Activated CD4-positive, alpha-beta T cell treated with anti-CD3 and anti-CD28 coated beads for 24 hours (primary cell): ENCODE measurements at places on chromosomes 16 and 17.

- DNase-seq: no peak
Measured at GRCh38 chr16:1279945-1280589, 24.2 kb downstream of the TPSD1 start.

GRCh38 chr17:58412961-58413586 is 4.3 kb downstream of the RNF43 start:
- no peak for DNase-seq

- DNase-seq: no peak
Measured at GRCh38 chr16:85380905-85381737, 232.0 kb upstream of the GSE1 start.

GRCh38 chr17:19357351-19357750 is 5.2 kb downstream of the B9D1 start:
- DNase-seq: no peak

DNA sequence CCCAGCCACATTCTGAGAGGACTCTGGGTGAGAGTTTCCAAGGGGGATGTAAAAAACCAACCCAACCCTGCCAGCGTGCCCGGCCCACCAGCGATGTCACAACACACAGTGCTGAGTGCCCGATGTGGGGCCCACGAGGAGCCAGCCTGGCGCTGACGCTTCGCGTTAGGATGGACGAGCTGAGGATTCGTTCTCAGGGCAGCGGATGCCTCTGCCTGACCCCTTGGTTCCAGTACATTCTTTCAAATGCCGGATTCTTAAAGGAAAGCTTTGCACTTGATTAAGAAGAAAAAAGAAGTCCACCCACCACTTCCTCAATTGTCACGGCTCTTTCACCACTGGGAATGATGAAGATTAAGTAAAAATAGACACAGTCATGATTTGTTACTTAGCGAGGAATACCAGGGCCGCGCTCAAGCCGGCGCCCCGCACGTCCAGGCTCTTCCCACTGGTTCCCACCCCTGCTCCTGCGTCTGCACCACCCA is 79.4 kb downstream of the IRF8 start:
- no peak for DNase-seq

GRCh38 chr17:6943406-6943805 is 52.4 kb upstream of the ALOX12 start:
- no peak for DNase-seq

GRCh38 chr17:73166731-73167581 is 2.1 kb downstream of the SSTR2 start:
- no peak for DNase-seq

- DNase-seq: no peak
Measured at GRCh38 chr17:64399071-64399766, 8.6 kb upstream of the PECAM1 start.

DNA sequence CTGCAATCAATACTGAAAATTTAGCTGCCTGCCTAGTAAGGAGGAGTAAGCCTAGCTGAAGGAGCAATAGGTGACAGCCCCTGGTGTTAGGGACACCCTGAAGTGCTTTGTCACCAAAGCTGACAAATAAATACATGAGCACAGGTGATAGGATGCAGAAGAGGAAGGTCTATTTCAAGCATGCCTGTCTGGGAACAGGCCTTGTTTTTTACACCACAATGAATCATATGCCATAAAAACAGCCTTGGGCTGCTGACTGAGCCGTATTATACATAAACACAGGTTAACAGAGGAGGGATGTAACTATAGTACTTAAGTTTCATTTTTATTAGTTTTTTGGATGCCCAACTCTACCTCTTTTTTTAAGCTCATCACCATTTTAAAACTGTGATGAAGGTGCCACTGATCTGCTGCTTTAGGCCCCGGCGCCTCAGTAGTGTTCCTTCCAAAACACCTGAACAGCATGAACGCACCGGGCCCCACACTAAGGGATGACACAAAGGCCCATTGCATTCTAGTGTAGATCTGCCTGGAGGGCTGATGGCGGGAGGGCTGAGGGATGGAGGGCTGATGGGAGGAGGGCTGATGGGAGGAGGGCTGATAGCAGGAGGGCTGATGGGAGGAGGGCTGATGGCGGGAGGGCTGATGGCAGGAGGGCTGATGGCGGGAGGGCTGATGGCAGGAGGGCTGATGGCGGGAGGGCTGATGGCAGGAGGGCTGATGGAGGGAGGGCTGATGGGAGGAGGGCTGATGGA is 150.3 kb downstream of the AATF start:
- DNase-seq: no peak

DNA sequence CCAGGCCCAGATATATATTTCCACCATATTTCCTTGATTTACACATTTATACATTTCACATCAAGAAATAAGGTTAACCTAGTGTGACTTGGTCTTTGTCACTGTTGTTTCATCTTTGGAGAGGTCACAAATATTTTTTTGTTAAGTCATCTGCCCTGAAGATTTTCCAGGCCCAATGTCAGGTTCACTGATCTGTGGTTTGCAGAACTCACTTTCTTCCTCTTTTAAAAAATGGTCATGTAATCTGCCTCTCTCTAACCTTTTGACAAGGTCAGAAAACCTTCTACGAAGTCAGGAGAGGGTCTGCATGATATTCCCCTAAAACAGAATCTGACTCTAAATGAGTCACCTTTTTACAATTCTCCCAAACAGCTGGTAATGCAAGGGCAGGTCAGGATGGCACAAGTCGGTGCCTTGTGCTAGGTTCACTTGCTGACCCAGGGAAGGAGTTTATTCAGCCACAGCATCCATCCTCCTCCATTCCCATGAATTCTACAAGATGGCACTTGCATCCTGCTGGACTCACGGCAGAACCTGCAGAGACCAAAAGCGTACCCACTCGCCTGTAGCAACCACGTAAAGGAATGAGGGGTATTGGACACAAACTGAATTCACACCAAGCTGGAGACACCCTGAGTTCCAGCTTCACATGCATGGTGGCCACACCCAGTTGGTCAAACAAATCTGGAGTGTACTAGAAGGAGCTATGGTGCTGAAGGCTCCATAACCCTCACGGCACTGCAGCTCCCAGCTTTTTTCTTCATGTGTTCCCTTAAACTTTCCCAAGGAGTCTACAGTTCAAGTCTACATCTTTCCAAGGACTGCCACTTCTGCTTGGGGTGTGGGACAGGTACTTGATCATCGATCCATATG is 1.6 kb upstream of the KIAA0513 start:
- DNase-seq: no peak
